ENCODE measurements at places on chromosomes 7 and 10.

- DNase-seq, result no peak
These were observed 245.2 kb downstream of the TNS3 start for GRCh38 chr7:47336472-47337425.

DNA sequence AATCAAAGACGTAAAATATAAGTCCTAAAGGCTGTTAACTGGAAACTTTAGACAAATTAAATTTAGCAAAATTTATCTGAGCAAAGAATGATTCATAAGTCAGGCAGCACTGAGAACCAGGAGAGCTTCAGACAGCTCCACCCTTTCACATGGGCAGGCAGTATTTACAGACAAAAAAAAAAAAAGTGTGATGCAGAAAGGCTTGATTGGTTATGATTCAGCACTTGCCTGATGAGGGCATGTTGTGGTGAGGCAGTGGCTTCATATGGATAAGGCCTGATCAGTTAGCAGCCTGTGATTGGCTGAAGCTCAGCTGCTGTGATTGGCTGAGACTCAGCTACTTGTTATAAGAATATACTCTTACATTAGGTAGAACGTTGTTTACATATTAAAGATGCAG is 495.4 kb upstream of the POM121L12 start:
- DNase-seq, result no peak

DNA sequence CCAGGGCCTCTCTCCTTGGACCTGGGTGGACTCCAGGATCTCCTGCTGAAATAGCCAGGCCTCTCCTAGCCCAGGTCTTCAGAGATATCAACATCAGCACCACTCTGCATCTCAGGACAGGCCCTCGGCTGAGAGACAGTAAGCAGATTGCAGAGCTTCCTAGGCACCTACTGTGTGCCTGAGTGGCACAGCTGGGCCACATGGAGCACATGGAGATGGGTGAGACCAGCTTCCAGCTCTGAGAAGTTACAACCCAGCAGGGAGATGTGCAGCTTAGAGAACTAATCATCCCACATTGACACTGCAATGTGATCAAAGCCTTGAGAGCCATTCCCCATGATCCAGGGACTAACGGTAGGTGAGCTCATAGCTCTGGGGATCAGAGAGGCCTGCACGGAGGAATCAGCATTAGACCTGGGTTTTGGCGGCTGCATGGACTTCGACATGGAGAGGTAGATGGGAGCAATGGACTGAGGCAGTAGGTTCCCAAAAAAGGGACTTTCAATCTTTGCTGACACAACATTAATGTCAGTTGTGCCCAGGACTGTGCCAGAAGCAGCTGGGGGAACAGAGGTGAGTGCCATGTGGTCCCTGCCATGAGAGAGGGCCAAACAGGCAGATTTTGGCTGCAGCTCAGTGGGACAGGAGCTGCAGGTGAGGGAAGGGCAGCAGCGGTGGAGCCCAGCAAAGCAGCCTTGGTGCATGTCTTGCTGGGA is 76.0 kb upstream of the LEP start:
- DNase-seq, result no peak

- no peak for DNase-seq
These were observed 17.7 kb downstream of the CCL24 start for GRCh38 chr7:75795831-75796285.

GRCh38 chr7:24354456-24354855 is 70.5 kb downstream of the NPY start:
- no peak for DNase-seq

DNA sequence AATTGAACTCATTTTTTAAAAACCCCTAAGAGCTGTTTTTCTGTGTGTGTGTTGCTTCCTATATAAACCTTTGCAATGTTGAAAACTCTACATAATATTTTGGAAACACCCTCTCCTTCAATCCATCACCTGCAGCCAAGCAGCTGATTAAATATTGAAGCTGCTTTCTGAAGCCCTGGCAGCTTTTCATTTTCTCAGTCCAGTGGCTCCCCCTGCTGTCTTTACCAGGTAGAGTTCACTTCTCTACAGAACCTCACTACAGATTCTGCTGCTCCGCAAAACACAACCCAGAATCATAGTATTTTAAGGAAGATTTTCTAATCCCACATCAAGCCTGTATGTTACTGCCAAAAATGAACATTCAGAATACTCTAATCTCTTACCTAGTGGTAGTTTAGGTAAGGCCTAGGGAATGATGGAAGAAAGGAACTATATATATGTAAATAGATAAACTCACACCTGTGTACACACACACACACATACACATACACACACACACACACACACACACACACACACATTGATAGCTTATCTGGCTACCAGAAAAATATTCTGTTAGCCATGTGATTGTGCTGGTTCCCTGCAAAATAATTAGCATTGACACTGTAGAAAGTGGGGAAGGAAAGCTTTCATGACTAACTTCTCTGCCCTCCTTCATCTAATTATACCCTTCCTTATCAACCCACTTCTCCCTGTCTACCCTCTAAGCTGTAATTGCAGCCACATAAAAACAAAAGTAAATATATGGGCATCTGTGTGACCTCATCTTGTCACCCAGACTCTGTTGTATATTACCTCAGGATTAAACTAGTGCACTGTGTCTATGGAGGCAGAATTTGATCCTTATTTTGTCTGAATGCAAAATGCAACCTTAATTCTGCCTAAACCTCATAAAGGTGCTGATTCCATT is 229.5 kb upstream of the FZD1 start:
- no peak for DNase-seq

DNA sequence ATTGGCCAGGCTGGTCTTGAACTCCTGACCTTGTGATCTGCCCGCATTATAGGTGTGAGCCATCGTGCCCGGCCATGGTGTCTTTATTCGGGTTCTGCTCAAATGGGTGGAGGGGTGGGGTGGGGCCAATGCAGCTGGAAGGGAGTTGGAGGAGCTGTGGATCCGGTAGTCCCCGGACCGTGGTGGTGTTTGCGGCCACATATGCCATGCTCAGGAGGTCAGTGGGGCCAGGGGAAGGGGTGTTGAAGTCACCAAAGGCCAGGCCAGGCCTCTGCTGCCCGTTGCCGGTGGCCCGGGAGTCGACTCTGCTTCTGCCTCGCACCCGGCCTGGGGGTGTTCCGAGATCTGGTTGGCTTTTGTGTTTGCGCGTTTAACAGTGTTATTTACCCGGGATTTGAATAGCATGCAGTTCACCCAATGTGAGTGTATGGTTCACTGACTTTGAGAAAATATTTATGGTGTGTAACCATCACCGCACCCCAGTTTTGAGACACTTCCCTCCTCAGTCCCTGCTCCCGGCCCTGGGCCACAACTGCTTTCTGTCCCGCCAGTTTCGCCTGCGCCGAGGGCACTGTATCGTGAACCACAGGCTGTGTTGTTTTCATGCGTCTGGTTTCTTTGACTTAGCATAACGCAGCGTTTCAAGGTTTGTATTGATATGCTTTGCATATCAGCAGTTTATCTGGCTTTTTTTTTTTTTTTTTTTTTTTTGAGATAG is 10.7 kb downstream of the INPP5A start:
- DNase-seq, result no peak

GRCh38 chr10:130967161-130967560 is 344.4 kb downstream of the TCERG1L start:
- DNase-seq, result no peak

DNA sequence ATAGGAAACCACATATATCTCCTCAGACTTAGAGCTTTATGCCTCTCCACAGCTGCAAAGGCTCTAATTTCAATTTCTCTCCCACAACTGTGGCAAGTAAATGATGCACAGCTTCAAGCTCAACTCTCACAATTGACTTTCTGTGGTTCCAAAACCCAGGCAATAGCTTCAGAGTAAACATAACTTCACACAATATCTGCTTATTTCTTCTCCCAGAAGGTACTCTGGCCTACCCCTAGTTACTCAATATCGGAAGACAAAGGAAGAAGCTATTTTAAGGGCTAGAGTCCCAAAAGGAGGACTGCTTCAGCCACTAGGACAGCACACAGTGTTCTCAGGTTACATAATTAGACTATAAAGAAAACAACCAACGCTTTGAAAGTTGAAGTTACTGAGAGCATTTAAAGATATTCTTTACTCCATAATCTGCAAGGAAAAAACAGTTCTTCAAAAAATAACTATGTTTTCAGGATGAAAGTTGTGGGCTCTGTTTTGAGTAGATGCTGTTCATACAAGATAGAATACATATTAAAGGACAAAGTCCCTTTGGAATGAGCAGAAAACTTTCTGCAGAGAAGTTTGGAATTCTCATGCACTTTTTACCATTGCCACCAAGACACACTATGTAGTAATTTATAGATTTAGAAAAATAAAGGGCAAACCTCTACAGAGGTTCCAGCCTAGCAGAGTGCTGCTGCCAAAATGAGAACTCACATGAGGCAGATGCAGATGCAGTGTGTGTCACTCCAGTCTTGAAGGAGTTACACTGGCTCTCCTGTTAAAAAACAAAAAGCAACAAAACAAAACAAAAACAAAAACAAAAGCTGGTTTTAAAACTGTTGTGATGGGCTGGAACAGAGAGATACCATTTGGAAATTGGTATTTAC is 81.8 kb downstream of the NT5C2 start:
- DNase-seq, result no peak

DNA sequence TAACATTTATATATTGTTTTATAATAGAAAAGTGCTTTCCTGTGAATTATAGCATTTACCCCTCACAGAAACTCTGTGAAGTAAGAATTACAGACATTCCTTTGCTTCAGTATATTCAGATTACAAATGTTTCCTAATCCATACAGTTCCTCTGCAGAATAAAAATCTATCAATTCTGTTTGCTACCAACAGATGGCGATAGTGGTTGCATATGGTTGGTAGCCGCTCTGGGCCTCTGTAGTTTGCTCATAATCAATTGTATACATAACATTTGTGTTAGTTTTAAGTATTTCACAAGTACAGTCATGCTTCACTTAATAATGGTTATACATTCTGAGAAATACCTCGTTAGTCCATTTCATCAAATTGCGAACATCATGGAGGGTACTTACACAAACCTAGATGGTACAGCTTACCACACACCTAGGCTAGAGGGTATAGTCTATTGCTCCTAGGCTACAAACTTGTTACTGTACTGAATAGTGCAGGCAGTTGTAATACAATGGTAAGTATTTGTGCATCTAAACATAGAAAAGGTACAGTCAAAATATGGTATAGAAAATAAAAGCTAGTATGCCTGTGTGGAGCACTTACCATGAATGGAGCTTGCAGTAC is 94.4 kb upstream of the STEAP4 start:
- no peak for DNase-seq

DNA sequence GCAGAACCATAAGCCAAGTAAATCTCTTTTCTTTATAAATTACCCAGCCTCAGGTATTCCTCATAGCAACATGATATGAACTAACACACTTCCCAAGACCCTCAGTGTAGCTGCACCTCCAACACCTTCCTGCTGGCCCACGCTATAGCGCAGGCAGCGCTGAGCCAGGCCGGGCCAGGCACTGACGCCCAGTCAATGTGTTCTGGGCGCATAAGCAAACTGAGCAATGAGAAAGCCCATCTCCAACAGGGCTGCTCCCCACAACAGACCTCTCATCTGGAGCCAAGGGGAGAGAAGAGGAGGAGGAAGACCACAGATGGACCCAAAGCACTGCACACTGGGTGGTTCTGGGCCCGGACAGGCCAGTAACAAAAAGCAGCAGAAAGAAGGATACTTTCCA is 40.8 kb downstream of the FAM53B start:
- DNase-seq, result no peak

Data from C1 segment of cervical spinal cord (tissue), 14 donors.